ENCODE measurements at places on chromosomes 1 and 21.

DNA sequence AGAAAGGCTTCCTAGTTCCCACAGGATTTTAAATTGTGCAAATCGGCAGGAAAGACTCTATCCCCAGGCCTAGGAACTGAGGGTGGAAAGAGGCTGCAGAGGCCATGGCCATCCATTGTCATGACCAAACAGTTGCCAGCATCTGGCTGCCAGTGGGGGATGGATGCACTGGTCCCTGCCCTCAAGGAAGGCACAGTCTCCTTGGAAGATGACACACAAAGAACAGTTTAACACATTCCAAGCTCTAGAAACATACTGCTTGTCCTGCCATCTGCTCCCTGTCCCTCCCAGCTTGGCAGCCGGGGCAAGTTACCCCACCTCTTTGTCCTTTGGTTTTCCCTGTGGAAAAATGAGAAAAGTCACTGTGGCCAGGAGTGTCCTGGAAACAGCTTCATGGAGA lies 83.2 kb downstream of the BCAR3 start:
- DNase-seq: no peak

DNA sequence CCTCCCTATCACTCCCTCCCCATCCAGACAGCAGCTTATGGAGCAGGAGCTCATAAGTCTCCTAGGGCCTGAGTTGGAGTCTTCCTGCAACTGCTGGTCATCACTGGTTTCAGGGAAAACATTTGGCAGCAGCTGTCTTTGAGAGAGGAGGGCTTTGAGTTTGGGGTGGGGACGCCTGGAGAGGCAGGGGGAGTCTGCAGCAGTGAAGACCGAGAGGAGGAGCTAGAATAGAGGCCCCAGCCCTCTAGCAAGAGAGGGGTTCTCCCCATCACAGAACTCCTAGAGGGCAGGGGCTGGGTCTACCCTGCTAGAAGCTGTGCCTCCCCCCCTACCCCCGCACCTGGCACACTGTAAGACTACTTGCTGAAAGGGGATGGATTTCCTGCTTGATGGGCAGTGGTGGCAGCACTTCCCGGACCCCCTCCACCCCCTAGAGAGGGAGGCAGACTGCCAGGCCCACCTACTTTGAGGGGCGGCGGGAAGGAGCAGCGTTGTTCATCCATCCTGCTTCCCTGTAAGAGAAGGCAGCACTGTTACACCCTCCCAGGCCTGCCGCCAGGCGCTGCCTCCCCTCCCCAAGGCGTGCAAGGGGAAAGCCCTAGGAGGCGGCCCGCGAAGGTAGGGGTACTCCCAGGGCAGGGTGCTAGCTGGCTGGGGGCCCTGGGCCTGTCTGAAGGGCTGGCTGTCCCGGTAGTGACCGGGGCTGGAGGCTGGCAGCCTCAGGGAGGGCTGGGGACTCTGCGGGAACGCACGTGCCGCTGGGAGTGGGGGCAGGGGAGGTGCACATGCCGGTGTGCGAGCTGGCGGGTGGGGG lies 50.4 kb downstream of the RAP1GAP start:
- DNase-seq: peak; percentile 60

- DNase-seq: no peak
These were observed 41.0 kb downstream of the BRINP3 start for GRCh38 chr1:190436615-190437014.

DNA sequence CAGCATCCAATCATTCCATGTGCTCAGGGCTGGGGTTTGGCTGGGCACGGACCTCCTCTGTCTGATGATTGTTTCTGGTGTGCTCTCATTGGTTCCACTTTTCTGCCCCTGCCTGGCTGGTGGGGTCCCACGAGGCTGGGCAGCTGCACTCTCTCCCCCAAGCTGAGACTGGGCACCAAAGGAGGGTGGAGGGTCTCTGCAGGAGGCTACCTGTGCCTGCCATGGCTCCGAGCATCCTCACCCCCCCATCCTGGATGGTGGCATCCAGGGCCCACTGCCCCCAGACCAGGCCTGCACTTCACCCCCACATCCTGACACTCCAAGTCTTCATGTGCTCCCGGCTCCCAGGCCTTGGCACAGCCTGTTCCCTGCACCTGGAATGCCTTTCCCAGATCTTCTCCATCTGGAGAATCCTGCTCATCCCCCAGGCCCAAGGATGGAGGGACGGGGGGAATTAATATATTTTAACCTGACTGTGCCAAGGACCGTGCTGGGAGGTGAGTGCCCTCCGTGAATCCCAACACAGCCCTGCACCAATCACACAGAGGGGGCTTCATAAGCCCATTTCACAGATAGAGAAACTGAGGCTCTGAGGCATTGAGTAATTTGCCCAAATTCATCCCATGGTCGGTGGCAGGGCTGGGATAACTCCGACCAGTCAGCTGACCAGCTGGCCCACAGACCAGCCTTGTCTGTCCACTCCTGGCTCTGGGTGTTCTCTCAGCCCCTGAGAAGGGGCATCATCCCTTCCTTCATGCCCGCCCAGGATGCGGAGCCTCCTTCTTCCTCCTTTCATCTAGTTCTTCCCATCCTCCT lies 403.4 kb downstream of the MATN1 start:
- DNase-seq: no peak

- DNase-seq: no peak
These were observed 22.1 kb downstream of the S100A6 start for GRCh38 chr1:153513666-153514065.

DNA sequence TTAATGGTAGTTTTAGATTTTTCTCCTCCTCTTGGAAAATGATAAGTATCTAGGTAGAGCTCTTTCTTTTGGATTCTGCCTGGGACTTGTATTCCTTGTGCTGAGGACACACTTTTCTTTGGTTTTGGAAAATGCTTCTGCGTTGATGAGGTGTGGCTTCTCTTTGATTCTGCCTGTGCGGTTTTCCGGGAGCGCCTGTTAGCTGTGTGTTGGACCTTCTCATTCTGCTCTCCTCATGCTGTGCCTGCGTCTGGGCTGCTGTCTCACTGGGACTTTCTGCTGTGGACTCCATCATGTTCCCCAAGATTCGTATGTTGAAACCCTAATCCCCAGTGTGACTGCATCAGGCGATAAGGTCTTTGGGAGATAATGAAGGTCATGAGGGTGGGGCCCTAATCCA lies 21.0 kb downstream of the C1orf174 start:
- DNase-seq: no peak

- DNase-seq: no peak
These were observed 33.3 kb downstream of the SMG7 start for GRCh38 chr1:183505454-183506089.

- DNase-seq: no peak
These were observed 593.8 kb downstream of the LRRIQ3 start for GRCh38 chr1:73604211-73604610.

- no peak for DNase-seq
These were observed 394.5 kb downstream of the LMO4 start for GRCh38 chr1:87723193-87723592.

- DNase-seq: no peak
These were observed 448 bp upstream of the OBSCN start for GRCh38 chr1:228207381-228207810.

DNA sequence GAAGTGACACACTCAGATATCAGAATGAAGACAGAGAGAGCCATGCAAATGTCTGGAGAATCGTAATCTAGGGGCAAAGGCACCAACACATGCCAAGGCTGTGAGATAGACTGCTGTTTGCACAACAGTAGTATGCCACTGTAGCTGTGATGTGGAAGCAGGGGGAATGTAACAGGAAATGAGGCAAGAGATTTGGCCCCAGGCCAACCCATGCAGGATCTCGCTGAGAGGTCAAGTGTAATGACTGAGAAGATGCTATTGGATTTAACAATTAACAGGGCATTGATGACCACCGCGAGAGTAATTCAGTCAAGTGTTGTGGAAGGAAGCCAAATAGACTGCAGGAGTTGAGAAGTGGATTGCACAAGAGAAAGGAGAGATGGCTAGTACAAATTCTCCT lies 107.3 kb upstream of the ST6GALNAC5 start:
- peak; percentile 25 for DNase-seq

DNA sequence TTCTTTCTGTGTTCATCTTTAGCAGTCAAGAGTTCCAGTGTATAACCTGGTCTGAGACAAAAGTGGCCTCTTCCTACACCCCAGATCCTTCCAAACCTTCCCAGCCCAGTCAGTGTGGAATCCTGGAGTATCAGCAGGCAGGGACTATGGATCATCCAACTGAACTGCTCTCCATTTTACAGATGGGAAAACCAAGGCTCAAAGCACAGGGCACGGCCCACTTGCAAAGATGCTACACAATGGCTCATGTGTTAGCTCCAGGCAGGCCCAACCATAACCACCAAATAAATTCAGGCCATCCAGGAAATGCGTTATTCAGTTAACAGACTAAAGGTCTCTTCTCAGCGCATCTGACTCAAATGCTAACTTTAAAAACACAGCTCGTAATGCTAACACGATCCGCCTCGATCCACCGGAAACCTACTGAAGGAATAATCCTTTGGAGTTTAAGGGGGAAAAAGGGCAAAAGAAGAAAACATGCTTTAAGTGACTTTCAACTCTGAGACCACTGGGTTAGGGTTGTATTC lies 7.1 kb downstream of the GLIS1 start:
- no peak for DNase-seq

- no peak for DNase-seq
These were observed 9.3 kb downstream of the LEPR start for GRCh38 chr1:65429806-65430205.

DNA sequence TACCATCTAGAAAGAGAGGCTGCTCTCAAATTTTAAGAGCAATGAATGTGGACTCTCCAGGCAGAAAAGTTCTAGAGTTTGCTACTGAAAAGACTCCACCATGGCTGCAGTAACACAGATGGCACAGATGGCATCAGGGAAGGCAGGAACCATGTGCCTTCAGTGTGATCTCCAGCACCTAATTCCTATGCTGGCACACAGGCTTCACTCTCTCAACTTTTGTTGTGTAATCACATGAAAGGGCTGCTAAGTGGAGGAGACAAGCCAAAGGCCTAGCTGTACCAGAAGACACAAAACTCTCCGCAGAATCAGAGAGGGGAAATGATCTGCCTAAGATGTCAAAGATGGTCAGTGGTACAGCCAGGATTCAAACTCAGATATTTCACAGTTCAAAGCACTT lies 31.1 kb downstream of the ERI3 start:
- no peak for DNase-seq

GRCh38 chr21:45290948-45291612 lies 3.4 kb upstream of the POFUT2 start:
- peak; percentile 53 for DNase-seq

DNA sequence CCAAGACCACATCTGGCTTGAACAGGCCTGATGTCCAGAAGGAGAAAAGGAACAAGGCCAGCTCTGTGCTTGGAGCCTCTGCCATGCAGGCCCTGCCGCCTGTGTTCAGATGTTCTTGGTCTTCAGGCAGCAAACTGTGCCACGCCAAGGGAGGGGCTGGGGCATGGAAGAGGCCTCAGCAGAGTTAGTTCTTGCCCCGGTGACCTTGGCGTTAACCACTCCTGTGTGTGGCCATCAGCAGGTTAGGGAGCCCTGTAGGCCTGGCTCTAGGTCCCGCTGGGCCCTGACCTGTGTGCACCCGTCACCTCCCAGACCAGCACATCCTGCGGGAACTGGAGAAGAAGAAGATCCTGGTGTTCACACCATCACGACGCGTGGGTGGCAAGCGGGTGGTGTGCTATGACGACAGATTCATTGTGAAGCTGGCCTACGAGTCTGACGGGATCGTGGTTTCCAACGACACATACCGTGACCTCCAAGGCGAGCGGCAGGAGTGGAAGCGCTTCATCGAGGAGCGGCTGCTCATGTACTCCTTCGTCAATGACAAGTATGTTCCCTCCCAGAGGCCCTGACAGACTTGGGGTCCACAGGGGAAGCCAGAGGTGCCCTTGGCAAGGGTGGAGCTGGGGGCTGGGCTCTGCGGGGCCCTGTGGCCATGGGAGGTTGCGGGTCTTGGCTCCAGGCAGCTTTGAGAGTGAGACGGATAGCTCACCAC lies 7.1 kb downstream of the ZC3H12A start:
- DNase-seq: no peak

DNA sequence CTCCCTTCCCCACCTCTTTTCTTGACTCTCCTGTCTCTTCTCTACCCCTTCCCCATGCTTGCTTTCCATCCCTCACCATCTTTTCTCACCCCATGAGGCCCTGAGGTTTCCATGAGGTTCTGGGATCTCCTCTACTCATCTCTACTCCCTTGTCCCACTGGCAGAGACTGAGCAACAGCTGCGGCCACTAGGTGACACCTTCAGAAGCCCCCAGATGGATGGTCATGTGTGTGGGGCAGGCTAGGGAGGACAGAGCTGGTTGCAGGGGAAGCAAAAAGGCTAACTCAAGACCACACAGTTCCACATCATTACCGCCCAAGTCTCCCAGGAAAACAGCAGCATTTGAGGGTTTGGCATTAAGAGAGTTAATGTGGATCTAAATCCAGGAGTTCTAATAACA lies 45.0 kb downstream of the LRRN2 start:
- DNase-seq: no peak

DNA sequence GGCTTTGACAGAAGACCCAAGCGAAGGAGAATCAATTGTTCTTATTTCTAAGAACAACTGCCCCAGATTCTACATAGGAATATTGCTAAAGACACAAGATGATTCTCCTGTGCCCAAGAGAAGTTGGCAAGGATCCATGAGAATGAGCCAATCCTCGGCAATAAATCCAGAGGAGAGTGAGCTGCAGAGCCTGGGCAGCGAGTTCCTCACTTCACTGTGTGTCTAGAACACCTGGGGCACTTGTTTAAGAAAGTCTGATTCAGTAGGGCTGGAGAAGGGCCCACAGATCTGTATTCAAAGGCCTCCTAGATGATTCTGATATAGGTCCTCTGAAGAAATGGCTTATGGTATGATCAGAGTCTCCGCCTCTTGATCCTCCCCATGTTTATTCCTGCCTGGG lies 31.8 kb downstream of the GADD45A start:
- no peak for DNase-seq

- peak; percentile 56 for DNase-seq
These were observed at the start of gene ESRRG for GRCh38 chr1:216723274-216723780. Gene ESRRG (minus strand): TSS chr1:216723429. CDS start chr1:216723299, 130 bp downstream.

DNA sequence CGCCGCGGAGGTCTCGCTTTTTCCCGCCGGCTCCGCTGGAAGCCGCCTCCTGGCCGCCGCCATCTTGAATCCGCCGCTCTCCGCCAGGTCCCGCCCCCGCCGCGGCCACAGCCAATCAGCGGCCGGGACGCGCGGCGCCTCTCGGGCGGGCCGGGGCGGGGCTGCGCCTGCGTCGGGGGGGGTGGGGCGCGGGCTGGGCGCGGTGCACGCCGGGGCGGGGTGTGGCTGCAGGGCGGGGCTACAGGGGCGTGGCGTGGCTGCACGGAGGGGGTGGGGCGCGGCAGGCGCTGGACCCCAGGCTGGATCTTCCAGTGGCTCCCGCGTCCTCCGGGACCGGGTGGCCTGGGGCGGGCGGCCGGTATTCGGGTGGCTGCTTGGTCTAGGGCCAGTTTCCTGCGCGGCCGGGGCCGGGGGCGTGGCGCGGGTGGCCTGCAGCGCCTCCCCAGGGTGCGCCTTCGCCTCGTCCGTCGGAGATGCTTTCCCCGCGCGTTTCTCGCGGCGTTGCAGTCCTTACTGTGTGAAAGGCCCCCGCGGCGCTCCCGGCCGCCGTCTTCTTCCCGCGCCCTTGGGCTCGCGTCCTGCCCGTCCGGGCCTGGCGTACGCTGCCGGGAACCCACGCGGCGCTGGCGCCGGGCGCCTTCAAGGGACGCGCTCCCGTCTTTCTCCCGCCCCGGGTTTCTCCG lies 575 bp downstream of the PCNT start:
- peak; percentile 95 for DNase-seq

GRCh38 chr1:204623894-204624361 lies 61.6 kb downstream of the LRRN2 start:
- no peak for DNase-seq

- DNase-seq: no peak
These were observed 21.6 kb upstream of the STUM start for GRCh38 chr1:226526801-226527595.

Measured in femur (tissue), 1 donor.